ENCODE measurements at places on chromosomes 7 and 10.

- DNase-seq: no peak
Measured at GRCh38 chr7:139362981-139363380, 3.3 kb downstream of the LUC7L2 start.

DNA sequence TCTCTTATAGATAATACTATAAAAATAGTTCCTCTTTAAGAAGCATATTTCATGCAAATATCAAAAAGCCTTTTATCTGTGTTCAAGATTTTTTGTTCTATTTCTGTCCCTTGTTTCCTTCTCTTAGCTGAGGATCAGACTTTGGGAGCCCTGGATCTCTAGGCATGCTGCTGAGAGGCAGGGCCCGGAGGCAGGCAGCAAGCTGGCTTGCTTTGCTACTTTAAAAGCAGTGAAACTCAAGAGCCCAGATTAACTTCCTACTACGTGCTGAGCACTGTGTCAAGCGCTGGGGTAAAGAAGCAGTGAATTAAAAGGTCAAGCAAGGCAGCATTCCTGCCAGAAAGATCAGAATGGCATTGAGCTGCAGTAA, 31.0 kb upstream of the ARID5B start:
- no peak for DNase-seq

DNA sequence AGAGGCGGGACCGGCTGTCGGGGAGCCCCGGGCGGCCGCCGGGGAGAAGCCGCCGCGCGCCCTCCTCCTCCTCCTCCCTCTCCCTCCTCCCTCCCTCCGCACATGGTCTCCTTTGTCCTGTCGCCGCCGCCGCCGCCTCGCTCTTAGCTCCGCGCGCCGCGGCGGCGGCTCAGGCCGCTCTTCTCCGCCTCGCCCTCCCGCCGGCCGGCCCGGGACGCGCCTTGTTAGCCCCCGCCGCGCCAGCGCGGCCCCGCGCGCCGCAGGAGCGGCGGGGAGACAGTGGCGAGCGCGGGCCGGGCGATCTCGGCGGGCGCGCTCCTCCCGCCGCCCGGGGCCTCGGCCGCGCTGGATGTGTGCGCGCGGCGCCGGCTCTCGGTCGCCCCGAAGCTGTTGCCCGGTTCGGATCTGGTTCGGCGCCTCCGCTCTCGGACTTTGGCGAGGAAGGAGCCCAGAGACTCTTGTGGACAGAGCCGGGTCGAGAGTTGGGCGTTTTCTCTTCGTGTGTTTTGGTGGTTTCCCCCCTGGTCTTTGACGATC, 437.4 kb upstream of the GALNT17 start:
- DNase-seq: no peak

GRCh38 chr10:75838486-75838885, 407.1 kb downstream of the LRMDA start:
- no peak for DNase-seq

- DNase-seq: no peak
Measured at GRCh38 chr10:118395947-118396346, 53.8 kb upstream of the FAM204A start.

GRCh38 chr10:31929261-31930022, 811 bp upstream of the ARHGAP12 start:
- DNase-seq: no peak
